Nephron progenitor cell (in vitro differentiated cells): ENCODE measurements at places on chromosomes 11 and 22.

DNA sequence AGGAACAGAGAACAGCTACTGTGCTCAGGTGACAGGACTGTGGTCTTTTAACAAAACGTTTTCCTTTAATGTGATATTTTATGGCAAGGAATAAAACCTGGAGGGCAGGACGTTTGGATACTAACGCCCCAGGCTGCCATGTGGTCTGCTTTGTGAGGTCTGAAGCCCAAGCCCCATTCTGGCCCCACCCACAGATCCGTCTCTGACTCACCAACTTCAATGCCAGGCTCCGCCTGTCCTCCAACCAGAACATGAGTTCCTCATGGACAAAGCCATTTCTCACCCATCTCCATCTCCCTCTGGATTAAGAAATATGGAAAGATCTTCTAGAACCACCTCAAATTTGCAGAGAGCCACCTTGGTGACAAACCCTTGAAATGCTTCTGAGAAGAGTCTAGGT lies 148.8 kb downstream of the CRYBB2 start:
- DNase-seq = no peak

DNA sequence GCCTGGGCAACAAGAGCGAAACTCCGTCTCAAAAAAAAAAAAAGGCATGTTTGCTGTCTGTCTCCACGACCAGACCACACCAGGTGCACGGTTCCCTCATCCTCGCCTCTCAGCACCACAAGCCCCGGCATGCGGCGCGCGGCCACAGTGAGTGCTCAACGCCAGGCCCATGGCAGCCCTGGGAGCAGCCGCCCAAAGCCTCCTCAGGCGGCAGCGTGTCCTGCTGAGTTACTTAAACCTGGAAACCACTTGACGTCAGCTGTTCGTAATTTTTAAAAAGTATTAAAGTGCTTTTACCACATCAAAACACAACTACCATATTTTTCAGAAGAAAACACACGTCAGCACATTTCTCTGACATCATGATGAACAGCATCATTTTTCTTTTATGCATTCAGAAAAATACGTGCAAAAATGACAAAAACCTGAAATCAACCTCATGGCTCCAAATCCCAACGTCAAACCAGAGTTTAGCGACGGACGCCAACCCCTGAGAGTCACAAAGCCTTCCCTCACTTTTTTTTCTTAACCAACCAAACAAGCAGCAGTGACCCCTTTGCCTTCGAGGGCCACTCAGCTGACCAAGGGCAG lies 2.1 kb downstream of the DEAF1 start:
- no peak for DNase-seq

DNA sequence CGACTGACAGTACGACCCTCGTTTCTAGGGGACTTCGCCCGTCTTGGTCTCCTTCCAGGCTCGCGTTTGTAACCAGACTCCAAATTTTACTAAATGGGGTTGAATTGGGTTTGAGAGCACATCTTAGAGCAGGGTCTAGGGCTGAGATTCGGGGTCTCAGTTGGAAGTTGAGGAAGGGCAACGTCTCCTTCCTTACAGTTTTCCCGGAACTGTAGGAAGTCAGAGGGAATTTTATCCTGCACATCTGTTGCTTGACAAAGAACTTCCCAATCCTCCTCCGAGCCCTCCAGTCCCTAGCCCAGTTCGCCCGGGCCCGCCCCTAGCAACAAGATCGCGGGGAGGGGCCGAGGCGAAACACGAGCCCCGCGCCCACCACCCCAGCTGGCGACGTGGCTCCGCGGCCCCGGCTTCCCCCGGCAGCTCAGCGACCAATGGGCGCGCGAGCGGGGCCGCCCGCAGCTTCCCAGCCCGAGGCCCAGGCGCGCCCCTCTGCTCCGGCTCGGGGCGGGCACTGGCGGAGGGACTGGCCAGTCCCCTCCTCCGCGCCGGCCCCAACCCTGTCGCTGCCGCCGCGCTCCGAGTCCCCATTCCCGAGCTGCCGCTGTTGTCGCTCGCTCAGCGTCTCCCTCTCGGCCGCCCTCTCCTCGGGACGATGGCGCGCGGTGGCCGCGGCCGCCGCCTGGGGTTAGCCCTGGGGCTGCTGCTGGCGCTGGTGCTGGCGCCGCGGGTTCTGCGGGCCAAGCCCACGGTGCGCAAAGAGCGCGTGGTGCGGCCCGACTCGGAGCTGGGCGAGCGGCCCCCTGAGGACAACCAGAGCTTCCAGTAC lies at the start of gene RCN1:
Gene RCN1 (plus strand): TSS at position 530 of the 826 bp plus-strand sequence. CDS start 123 bp downstream, at position 653.
- peak; percentile 92 for DNase-seq

- no peak for DNase-seq
Measured at GRCh38 chr11:3130269-3131071, 34.6 kb downstream of the OSBPL5 start.

DNA sequence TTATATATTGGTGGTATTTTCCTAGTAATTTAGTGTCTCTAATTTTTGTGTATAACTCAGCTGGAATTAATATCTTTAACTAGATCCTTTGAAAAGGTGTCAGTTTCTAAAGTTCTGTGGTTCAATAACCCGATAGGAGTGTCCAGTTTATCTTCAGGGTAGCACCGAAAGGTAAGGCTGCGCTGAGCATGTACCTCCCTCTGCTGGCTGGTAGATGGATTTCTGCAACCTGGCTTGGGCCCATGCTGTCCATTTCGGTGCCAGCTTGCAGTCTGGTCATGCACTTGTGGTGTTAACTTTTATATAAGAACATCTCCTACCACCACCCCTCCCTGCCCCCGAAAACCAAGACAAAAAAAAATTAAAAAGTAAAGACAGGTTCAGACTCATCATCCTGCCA lies 24.7 kb downstream of the EXT2 start:
- DNase-seq = no peak

GRCh38 chr11:122341477-122341876 lies 225.5 kb upstream of the BLID start:
- DNase-seq = no peak

DNA sequence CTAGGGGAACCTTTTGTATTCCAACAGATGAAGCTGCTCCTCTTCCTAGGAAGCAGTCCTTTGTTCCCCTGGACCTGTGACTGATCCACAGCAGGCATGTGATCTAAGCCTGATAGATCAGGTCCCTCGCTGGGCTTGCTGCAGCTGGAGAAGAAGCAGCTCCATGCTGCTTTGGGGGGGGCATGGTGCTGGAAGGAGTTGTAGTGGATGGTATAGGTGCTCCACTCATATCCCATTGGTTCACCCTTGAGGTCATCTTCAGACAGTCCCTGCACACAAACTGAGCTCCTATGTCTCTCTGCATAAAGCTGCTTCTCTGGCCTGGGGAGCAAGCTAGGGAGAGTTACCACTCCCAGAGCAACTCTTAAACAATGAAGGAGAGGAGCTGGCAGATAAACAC lies 9.5 kb upstream of the RIC3 start:
- DNase-seq = no peak
